Central memory CD4-positive, alpha-beta T cell (primary cell): ENCODE measurements at places on chromosomes 2 and 18.

DNA sequence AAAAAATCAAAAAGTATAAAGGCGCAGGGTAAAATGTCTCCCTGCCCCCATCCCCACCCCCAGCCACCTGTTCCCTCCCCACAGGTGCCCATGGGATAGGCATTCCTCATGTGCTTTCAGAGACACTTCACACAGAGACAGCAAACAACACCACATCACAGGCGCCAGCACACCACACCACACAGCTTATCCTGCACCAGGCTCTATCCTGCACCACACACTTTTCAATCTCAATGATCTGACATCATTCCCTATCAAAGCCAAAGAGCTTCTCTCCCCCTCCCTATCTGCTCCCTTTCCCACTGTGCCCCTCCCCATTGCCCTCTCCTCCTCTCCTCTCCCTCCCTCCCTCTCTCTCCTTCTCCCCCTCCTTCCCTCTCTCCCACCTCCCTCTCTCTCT is 15.5 kb downstream of the FAM178B start:
- no peak for DNase-seq

GRCh38 chr18:10067670-10068659 is 154.1 kb downstream of the VAPA start:
- DNase-seq: no peak

DNA sequence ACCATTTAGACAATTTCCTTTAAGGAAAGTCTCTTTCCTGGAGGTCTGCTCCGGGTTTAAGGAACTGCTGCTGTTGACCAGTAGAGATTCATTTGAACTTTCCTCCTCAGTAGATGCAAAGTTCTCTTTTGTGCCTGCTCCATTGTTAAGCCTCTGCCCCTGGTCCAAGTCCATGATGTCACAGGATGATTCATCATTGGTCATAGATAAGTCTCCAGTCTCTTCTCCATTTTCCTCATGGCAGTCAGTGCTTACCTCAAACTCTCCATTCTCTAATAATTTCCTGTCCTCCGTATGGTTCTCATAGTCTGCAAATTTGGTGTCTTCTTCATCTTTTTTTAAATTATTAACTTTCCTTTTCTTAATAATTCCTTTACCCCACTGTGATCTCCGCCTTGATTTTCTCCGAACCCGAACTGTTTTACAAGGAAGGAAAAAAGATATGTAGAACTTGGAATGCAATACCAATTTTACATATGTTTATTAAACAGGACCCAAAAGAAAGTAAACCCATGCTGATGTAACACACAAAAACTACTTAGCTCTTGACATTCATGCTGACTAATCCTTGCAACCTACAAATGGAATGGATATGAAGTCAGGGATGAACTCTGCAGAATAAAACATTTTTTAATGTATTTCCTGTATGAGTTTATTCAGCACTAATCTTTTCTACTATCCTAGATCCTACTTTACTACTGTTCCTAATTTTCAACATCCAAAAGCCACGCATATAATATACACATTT is 169.1 kb downstream of the ATAD2B start:
- DNase-seq: no peak

DNA sequence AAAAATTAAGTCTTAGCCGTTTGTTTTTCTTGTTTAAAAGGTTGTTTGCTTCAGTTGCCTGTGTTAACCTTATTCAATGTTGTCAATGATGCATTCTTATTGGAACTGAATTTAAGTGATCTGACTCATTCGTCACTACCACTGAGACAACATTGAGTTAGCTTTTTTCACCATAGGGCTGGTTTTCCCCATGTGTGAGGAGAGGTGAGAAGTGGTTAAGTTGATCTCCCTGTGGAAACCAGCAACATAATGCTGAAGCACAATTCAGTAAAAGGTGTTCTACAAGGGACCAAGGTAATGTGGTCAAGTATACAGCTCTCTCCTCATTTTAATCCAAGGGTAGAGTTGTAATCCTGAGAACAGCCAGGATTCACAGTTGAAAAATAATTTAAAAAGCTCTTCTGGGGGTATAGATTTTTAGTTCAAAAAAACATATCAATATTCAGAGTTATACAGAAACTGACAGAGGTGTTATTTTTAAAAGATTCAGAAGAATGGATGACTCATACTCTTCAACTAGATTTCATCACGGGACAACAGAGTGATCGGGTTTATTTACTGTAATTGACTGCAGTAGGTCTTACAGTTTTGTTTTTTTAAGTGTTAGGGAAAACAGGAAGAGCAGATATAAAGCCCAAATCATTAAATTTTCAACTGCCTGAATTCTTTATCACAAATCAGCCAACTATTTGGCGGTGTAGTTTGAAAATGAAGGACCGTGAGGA is 12.6 kb downstream of the NOP58 start:
- DNase-seq: no peak

GRCh38 chr2:85956646-85957039 is 67.9 kb upstream of the ST3GAL5 start:
- no peak for DNase-seq

DNA sequence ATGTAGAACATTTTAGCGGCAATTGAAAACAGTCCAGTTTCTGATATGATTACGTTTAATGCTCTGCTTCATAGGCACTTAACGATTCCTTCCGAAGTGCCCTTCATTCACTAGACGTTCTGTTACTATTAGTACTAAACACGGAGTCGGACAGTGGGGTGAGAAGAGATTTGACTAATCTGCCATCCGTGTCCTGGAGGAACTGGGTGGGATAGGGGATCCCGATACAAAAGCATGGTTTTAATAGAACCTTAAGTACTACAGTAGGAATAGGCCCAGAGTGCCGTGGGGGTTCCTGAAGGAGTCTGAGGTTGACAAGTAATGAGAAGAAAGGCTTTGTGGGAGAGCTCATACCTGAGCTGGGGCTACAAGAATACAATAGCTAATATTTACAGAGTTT is 631 bp downstream of the MORN2 start:
- DNase-seq: no peak

GRCh38 chr2:118315606-118316005 is 227.3 kb downstream of the INSIG2 start:
- no peak for DNase-seq

GRCh38 chr18:25282282-25282681 is 69.7 kb downstream of the ZNF521 start:
- no peak for DNase-seq

GRCh38 chr2:163123526-163123925 is 285.0 kb upstream of the KCNH7 start:
- no peak for DNase-seq

DNA sequence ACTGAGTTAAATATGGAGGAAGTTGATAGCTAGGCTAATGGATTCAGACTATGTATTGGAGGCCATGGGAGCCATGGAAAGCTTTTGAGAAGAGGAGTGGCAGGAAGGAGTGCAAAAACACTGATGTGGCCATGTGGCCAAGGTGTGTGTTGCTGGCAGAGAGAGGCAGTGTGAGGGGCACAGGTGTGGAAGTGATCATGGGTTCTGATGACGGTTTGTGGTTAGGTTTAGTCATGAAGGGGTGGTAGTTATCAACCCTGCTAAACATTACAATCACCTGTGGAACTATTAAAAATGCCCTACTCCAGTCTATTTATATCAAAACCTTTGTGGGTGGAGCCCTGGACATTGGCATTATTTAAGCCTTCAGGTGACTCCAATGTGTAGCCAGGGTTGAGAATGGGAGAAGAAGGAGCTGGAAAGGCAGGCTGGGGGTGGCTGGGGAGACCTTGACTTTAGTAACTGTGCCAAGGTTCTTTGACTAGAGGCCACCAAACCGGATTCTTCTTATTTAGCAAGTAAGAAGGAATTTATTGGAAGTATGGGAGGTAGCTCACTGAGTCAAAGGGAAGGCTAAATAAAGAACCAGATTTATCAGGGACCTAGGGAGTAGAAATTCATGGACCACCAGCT is 13.5 kb downstream of the GPR39 start:
- DNase-seq: no peak

- no peak for DNase-seq
Observed at GRCh38 chr2:41510108-41510507, 537.7 kb upstream of the PKDCC start.

DNA sequence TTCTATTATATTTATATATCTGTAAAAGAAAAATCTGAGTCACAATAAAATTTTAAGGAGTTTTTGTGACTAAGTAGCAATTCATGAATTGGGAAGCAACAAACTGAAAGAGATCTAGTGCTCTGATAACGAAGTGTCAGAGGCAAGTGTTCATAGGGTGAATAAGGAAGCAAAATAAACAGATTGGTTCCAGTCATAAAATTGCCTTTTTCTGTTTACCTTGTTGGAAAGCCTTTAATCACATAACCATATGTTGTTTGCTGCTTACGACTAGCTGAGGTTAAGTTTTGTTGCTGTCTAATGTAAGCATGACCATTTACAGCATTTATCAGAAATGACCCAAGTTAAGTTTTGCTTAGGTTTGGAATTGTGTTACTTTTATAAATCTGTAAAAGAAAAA is 358.9 kb downstream of the ARL6IP6 start:
- no peak for DNase-seq

DNA sequence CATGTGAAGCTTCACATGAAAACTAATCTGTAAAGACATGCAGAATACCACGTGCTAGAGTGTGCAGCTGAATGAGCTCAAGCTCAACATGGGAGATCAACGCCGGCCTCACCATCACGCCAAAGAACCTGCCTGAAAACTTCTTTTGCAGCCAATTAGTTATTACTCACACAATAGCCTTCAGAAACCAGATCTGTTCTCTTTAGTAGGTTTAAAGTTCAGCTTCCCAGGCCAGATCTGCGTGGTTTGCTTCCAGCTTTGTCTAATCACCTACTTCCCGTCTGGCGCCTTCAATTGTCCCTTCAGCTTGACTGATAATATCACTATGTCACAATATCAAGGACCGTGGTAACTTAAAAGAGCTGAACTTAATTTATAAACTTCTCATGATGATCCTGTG is 68.0 kb upstream of the ZNF236 start:
- no peak for DNase-seq

DNA sequence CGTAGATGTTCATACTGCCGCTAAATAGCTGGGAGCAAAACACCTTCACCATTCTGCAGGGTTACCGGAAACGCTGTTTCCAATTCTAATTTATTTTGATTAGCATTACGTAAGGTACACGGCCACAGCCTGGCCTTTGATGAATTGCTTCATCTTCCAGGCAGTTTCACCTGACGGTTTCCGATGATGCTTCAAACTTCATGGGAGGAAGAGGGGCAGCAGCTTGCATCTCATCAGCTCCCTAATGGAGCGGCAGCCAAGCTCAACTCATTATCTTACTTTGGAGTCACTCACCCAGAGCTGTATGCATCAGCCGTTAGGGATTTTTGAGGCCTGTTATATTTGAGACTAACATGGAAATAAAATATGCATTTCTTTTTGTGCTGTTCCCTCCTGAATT is 54.8 kb downstream of the TMEM18 start:
- DNase-seq: no peak
